ENCODE measurements at places on chromosomes 3 and 15.

GRCh38 chr15:49918121-49918520, 200.9 kb downstream of the ATP8B4 start:
- DNase-seq, result peak; percentile 7

- peak; percentile 88 for DNase-seq
These were observed 15.2 kb downstream of the FSTL1 start for GRCh38 chr3:120435621-120436020.

DNA sequence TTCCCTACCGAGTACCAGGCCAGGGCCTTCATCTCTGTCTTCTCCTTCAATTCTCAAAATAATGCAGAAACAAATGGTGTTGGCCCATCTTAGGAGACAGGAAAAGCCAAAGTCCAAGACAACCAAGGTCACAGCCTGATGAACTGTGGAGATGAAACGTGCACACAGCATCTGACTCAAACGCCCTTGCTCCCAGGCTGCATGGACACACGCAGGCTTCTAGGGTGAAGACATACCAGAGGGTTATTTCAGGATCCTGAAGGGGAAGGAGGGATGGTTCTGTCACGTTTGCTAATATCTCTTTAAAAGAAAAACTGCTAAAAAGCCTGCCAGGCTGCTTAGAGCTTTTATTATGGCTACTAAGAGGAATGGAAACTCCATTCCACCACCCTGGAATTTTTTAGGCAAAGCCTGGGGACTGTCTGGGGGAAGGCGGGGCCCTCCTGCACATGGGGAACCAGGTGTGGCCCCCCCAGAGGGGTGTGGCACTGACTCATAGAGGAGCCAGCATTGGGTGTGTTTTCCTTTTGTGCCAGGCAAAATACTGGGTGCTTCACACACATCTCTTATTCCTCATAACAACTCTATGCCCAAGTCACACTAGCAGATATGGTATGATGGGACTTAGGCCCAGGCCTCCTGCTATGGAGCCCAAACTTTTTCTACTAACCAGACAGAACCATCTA, 62.9 kb downstream of the UMPS start:
- DNase-seq, result no peak

GRCh38 chr3:61454801-61455200, 106.6 kb upstream of the PTPRG start:
- no peak for DNase-seq

DNA sequence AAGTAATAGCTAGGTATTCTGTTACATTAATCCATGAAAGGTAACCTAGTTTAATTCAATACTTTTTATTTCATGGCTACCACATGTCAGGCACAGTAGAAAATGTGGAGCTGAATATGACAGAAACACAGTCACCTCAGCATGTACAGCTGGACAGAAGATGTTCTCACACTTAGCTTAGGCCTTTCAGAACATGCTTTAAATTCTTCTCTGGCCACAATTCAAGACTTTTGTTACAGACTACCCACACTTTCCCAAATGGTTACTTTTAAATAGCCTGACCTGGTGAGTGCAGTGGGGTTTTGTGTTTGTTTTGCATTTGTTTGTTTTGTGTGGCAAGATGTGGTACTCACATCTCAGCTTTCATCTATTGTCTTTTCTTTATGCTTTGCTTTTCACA, 1079.5 kb downstream of the IGSF11 start:
- peak; percentile 25 for DNase-seq

- DNase-seq, result no peak
These were observed 52.6 kb upstream of the AKAP13 start for GRCh38 chr15:85327820-85328219.

- DNase-seq, result no peak
These were observed 14.9 kb upstream of the ZXDC start for GRCh38 chr3:126490619-126491018.

GRCh38 chr15:57395292-57395691, 19.0 kb downstream of the CGNL1 start:
- peak; percentile 100 for DNase-seq
